ENCODE measurements at places on chromosomes 6 and 20.

- DNase-seq = no peak
These were observed 30.6 kb downstream of the MAP3K4 start for GRCh38 chr6:161021998-161022743.

GRCh38 chr6:105179244-105180065 is at the start of gene POPDC3:
TSS of gene POPDC3 (minus strand) at chr6:105180014. CDS start at chr6:105161909, 18,105 bp downstream.
- DNase-seq = peak; percentile 37

DNA sequence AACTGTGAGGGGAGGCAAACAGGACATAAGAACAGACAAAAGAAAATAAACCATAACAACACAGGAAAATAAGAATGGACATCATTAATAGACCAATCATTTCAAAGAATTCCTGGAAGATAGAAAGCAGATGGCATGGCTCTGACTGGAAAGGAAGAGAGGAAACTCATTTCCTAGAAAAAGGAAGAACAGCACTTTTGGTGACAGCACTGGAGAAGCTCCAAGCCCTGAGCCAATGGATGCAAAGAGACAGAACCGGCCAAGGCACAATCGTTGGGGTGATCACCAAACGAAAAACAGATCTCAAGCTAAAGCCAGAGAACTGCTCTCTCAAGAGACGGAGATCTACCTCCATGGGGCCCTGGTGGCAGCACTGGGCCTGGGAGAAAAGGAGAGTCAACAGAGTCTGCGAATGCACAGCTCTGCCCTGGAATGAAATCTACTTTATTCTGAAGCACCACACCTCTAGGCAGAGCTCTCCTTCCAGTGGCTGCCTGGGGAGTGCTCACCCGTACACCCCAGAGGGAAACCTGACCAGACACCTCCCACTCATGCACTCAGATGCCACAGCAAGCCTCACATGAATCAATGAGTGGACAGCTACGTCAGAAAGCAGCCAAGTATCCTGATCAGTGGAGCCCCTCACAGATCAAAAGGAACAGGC is 24.2 kb downstream of the KIAA0319 start:
- no peak for DNase-seq

- DNase-seq = no peak
These were observed 262.4 kb upstream of the SUPT3H start for GRCh38 chr6:45640081-45640491.

GRCh38 chr20:57157106-57157691 is 109.2 kb downstream of the BMP7 start:
- no peak for DNase-seq

- DNase-seq = no peak
These were observed 40.6 kb downstream of the ISM1 start for GRCh38 chr20:13261460-13262301.

DNA sequence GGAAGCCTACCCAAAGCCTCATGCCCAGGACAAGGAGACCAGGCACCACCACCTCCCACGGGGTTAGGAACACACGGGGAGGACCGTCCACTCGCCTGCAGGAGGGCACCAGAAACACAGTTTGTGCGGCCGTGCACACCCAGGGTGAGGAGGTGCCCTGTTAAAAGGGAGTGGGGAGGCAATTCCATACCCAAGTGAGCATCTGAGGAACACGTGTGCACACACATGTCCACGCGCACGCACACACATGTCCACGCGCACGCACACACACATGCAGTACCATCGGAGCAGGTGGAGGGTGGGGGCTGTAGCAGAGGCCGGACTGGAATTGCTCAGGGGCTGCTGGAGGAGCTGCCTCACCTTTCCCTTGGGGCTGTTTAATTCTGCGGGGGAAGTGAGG is 259.4 kb downstream of the TAF4 start:
- DNase-seq = peak; percentile 18

GRCh38 chr6:134413241-134413643 is 95.3 kb upstream of the SGK1 start:
- no peak for DNase-seq

DNA sequence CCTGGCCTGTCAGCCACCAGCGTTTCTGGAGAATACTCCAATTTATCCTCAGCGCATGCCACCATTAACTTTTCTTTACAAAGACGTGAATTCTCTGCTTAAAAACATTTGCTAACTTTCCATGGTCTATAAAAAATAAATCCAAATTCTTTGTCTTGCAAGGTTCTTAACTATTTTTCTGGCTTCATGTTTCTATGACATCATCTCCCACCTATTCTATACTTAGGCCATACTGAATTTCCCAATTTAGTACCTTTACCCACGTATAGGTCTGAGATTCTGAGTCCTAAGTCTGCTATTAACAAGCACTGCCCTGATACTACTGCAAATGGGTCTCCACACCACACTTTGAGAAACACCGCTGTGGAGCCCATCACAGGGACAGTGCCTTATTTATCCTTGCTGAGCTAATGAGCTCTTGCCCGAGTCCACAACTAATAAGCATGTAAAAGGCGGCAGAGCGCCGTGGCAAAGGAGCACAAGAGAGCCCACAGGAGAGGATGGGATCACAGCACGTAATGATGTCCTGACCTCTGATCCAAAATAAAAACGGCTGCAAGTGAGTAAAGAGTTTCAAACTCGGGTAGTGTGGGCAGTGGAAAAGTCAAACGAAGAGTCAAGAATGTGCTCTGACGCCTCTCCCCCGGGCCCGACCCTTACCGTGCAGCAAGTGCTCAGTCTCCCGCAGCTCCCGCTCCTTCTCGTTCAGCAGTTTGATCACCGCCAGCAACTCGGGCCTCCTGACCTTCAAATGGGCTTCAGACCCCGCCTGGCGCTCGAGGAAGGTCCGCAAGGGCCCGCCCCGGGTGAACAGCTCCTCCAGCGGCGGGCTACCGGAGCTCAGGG is 519 bp downstream of the MTRF1L start:
- no peak for DNase-seq

- no peak for DNase-seq
These were observed 6.5 kb downstream of the PHIP start for GRCh38 chr6:79071547-79071946.

DNA sequence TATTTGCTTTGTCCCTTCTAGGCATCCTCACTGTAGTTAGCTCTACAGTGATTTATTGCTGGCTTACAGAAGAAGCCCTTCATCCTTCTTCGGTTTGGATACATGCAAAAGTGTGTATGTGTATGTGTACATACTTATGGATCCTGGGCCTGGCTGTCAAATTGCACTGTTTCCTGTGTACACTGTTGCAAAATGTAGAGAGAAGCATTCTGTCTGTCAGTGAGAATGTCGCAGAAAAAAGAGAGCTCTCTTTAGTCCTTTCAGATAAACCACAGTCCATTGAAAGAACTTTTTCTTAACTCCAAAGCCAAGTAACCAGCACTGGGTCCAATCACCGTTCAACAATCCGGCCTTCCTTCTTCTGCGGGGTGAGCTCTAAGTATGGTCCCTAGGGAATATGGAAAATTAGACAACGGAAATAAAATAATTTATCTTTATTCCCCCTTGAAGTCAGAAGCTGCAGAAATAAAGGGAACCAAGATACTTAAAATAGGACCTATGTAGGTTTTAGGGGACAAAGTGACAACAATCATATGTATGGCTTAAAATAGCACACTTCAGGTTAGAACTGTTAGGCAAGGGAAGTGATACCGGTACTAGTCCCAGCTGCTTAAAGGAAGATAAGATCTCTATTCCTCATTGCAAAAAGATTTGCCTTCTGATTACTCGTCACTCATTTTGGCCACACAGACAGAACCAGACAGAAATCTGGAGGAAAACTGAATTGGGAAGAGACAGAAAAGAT is 107.0 kb downstream of the CD83 start:
- no peak for DNase-seq

Data from left hindlimb (tissue), 1 donor.